ENCODE measurements at places on chromosomes 13 and 19. TPM values are rescaled to one million over a fixed set of nuclear protein-coding genes. Genes with fewer than 3 reads are reported as not detected.

KLK12 gene
- not detected for polyA plus RNA-seq

PSMC4 gene
- 62.6 TPM for polyA plus RNA-seq

- DNase-seq, result no peak
- no peaks in the 10 kb centered on the region for H3K4me1 ChIP-seq
- H3K27ac ChIP-seq, result no peak overlapping the region
- H3K27me3 ChIP-seq, result no peaks in the 10 kb centered on the region
- H3K36me3 ChIP-seq, result no peaks in the 10 kb centered on the region
Observed at GRCh38 chr13:78045916-78046315, 127.3 kb upstream of the EDNRB start.

- no peak for DNase-seq
- H3K36me3 ChIP-seq, result no peaks in the 10 kb centered on the region
- H3K27ac ChIP-seq, result no peak overlapping the region
- H3K27me3 ChIP-seq, result no peaks in the 10 kb centered on the region
Observed at GRCh38 chr13:41111454-41111853, 21.1 kb downstream of the KBTBD6 start.

- H3K27ac ChIP-seq, result no peak overlapping the region
- no peaks in the 10 kb centered on the region for H3K27me3 ChIP-seq
- H3K4me3 ChIP-seq, result no peak overlapping the region
- no peak for DNase-seq
- H3K4me1 ChIP-seq, result no peaks in the 10 kb centered on the region
Observed at GRCh38 chr19:9658769-9659168, 16.1 kb downstream of the ZNF562 start.

DNA sequence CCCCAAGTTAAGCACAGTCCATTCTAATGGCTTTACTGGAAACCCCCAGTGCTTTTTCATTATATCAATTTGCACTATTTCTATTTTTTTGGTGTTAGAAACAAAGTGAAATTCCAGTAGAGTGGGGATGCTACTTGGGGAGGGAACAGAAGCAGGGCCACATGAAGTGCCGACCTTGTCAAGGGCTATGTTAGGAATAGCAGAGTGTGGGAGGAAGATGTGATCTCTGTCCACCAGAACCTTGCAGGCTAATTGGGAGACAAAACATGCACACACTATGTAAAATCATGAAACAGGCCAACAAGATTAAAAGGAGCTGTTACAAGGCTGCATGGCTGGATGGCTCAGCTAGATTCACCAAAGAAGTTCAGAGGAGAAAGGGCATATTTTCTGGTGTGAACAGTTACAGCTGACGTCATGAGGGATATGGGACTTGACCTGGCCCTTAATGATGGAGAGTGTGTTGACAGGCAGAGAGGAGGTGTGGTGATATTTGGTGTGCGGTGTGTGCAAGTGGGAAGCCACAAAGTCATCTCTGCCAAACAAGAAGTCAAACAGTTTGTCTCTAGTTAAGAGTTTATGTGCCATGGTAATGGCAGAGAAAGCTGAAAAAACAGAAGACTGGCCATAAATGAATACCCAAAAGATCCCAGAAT, 318.4 kb upstream of the MAB21L1 start:
- no peaks in the 10 kb centered on the region for H3K4me1 ChIP-seq
- H3K36me3 ChIP-seq, result no peaks in the 10 kb centered on the region
- no peak overlapping the region for H3K27ac ChIP-seq
- peaks cover 2% of the 10 kb centered on the region for H3K27me3 ChIP-seq

SKA3 gene
- 7.2 TPM for polyA plus RNA-seq

GNG7 gene
- 3.3 TPM for polyA plus RNA-seq

DNA sequence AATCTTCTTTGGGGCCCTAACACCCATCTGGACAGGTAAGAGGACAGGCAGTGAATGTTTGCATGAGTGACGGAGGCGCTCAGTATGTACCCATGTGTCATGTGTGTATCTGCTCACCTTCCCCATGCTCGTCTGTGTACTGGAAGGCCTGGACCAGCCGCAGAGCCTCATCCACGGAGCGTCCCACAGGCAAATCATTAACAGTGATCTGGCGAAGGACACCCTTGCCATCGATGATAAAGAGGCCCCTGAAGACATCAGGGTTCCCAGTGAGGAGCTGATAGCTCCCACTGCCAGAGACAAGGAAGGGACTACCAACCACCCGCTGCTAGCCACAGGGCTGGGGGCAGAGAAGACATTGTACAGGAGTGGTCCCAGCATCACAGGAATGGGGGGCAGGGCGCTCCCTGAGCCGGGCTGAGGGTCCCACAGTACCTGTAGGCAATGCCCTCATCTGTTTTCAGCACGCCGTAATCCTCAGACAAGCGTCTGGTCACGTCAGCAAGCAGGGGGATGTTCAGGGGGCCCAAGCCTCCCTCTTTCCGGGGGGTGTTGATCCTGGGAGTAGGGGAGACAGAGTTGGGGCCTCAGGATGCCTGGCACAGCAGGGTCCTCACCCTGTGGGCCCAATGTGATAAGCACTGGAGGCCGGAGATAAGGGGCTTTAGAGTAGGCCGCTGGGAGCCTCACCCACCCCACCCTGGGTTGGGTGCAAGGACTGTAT, 1.7 kb downstream of the PRDX2 start:
- H3K4me3 ChIP-seq, result peak overlapping the region; percentile 100
- peaks cover 2% of the 10 kb centered on the region for H3K36me3 ChIP-seq
- H3K4me1 ChIP-seq, result peaks cover 33% of the 10 kb centered on the region
- DNase-seq, result no peak
- H3K27ac ChIP-seq, result peak overlapping the region; percentile 92

- no peak overlapping the region for H3K27ac ChIP-seq
- peaks cover 2% of the 10 kb centered on the region for H3K27me3 ChIP-seq
- H3K36me3 ChIP-seq, result no peaks in the 10 kb centered on the region
- H3K4me1 ChIP-seq, result no peaks in the 10 kb centered on the region
- H3K4me3 ChIP-seq, result no peak overlapping the region
- no peak for DNase-seq
Observed at GRCh38 chr13:106475852-106476251, 59.6 kb downstream of the EFNB2 start.

DNA sequence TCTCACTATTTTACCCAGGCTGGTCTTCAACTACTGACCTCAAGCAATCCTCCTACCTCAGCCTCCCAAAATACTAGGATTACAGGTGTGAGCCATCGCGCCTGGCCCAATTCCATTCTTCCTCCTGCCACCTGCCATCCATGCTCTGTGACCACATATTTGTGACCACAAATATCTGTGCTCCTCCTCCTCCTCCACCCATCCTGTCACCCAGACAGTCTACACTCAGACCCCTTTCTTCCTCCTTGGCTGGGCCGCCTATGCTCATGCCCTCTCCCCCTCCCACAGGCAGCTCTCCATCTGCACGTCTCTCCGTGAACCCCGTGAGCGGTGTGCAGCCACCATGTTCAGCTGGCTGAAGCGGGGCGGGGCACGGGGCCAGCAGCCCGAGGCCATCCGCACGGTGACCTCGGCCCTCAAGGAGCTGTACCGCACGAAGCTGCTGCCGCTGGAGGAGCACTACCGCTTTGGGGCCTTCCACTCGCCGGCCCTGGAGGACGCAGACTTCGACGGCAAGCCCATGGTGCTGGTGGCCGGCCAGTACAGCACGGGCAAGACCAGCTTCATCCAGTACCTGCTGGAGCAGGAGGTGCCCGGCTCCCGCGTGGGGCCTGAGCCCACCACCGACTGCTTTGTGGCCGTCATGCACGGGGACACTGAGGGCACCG, 3.2 kb downstream of the EHD2 start:
- peaks cover 51% of the 10 kb centered on the region for H3K4me1 ChIP-seq
- no peak overlapping the region for H3K27ac ChIP-seq
- no peaks in the 10 kb centered on the region for H3K36me3 ChIP-seq

DNA sequence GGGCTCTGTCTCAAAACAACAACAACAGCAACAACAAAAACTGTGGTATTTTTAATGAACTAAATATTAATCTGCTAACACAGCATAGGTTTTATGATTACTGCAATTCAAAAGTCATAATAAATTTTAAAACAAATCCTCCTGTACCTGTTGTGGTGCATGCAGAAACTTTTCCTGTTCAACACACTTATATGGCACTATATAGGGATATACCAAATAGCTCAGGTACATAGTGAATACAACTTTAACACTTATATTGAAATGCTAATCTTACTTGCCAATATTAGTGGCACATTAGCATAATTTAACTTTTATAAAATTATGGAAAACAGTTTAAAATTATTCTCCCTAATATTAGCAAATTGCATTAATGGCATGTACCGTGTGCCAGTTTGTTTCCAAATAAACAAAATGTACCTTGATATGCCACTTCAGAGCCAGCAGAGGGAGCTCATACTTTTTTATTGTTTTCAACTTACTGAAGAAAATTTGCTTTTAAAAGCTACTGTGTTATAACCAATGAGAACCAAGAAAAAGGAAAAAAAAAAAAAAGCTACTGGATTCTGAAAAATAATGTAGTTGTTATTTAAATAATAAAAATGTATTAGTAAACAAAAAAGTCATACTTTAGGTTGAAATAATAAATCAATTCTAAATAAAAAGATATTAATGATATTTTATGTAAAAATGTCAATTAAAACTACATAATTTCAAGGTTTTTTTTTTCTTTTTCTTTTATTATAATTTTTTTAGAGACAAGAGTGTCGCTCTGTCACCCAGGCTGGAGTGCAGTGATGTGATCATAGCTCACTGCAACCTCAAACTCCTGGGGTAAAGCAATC, 18.0 kb upstream of the RBM26 start:
- H3K4me1 ChIP-seq, result no peaks in the 10 kb centered on the region
- no peak overlapping the region for H3K27ac ChIP-seq
- DNase-seq, result peak; percentile 29
- H3K36me3 ChIP-seq, result no peaks in the 10 kb centered on the region
- H3K4me3 ChIP-seq, result no peak overlapping the region
- H3K27me3 ChIP-seq, result no peaks in the 10 kb centered on the region

GRCh38 chr19:29886586-29886985, 55.5 kb upstream of the URI1 start:
- H3K4me1 ChIP-seq, result no peaks in the 10 kb centered on the region
- DNase-seq, result no peak
- no peaks in the 10 kb centered on the region for H3K36me3 ChIP-seq
- H3K27ac ChIP-seq, result no peak overlapping the region
- no peaks in the 10 kb centered on the region for H3K27me3 ChIP-seq
- H3K4me3 ChIP-seq, result no peak overlapping the region

GRCh38 chr19:4015705-4016402, 8.3 kb downstream of the PIAS4 start:
- no peak for DNase-seq
- H3K27ac ChIP-seq, result no peak overlapping the region
- H3K4me1 ChIP-seq, result no peaks in the 10 kb centered on the region
- H3K4me3 ChIP-seq, result no peak overlapping the region

DNA sequence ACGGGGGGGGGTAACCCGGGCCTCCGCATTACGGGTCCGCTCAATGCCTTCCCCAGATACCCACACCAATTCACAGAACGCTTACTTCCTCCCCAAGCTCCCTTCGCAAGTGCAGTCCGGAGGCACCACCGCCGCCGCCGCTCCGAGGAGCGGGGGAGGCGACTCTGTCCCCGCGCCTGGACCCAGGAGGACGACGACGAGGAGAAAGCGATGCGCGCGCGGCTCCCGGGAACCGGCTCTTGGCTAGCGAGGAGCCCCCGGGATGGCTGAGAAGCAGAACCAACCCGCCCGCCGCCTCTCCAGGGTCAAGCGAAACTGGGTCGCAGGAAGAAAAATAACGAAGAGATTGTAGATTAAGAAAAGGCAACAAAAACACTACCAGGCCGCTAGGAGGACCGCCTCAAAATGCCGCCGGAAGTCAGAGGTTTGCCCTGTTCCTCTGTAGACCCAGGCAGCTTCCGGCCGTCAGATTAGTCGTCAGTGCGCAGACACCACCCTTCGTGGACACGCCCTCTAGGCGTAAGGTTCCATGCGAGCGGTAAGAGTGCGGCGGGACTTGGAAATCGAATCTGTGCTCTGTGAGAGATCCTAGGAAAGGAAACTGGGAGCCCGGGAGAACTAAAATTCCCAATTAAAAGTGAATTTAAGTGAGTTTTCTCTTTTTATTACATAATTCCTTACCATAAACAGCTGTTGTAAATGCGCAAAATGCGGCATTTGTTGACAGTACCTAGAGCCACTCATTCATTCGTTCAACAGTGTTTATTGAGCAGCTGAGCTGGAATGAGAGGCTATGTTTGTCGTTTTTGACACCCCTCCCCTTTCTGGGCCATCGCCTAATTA, at the start of gene ZC3H13:
Gene ZC3H13, minus strand, starts transcription at position 428 of the 843 bp plus-strand sequence. CDS start 7,239 bp downstream, outside the sequence.
- H3K36me3 ChIP-seq, result peaks cover 9% of the 10 kb centered on the region
- DNase-seq, result peak; percentile 94
- H3K27me3 ChIP-seq, result no peaks in the 10 kb centered on the region
- peak within 1 kb of the TSS; percentile 87 for H3K27ac ChIP-seq
- H3K4me3 ChIP-seq, result peak within 1 kb of the TSS; percentile 84

CD177 gene
- not detected for polyA plus RNA-seq

All from HepG2 (cell line).